ENCODE measurements at places on chromosomes 13 and 19.

GRCh38 chr13:70408865-70409264 is 300.6 kb upstream of the KLHL1 start:
- DNase-seq = no peak

DNA sequence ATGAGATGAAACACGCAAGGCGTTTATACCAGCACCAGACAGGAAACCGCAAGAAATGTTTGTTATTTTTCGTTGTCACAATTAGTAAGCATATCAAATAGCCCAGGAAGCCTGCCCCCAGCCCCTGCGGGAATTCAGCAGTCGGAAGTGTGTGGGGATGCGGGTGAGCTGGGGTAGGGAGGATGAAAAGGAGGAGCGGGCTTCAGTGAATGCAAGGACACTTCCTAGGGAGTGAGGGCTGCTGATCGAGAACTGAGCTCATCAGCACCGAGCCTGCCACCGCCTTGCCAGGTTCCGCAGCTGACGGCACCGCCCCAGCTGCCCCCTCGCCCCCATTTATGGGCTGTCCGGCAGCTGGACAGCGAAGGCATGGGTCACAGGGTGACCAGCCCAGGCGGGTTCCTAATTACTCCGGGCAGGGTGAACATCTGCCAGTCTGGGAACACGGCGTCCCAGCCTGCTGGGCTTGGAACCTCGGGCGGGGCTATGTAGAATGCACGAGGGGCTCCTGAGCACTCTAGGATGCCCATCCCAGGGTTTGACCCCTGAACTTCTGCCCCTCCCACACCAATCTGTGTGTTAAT is 1.6 kb upstream of the BEST2 start:
- DNase-seq = no peak

DNA sequence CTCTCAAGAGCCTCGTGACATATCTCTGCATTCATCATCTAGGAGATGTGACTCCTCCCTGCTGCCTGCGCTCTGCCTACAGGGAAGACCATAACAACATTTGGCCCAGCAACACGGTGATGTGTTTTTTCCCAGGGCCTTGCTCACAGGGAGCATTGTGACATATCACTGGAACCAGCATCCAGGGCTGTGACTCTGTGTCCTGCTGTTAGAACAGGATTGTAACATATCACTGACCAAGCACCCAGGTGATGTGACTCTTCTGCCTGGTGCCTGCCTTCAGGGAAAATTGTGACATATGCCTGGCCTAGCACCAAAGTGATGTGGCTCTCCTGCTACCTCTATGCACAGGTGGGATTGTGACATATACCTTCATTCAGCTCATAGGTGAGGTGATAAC is 79.4 kb upstream of the ZNF43 start:
- no peak for DNase-seq

- no peak for DNase-seq
Observed at GRCh38 chr13:84377106-84377505, 494.8 kb upstream of the SLITRK1 start.

- DNase-seq = no peak
Observed at GRCh38 chr13:96020931-96021330, 32.3 kb downstream of the UGGT2 start.

DNA sequence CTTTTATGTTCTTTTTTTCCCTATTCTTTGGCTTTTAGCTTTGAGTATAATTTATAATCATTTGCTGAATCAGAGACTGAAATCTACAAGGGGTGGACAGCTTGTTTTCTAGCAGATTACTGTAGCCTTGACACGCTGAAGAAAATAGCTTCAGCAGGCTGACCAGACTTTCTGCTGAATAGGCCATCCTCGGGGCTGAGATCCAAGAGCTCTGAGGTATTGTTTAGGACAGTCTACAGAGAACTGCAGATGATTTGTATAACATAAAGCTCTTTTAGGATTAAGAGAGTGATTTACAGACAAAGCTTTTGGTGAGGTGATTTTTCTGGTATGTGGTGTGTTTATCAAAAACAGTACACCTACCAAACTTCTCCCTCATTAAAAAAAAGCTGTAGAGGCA is 16.8 kb downstream of the POLR1D start:
- DNase-seq = no peak

DNA sequence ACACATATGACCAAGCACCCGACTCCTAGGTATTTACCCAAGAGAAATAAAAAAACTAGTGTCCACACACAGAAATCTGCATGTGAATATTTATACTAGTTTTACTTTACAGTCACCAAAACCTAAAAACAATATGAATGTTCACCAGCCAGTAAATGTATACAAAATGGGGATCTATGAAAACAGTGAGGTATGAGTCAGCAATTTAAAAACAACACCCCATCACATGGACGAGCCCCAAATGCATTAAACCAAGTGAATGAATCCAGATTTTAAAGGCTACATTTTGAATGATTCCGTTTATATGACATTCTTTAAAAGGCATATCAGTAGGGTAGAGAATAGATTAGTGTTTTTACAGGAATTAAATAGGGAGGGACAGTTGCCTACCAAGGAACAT is 22.1 kb downstream of the SIGLEC7 start:
- DNase-seq = no peak

- no peak for DNase-seq
Observed at GRCh38 chr13:77328819-77329132, 1.9 kb upstream of the MYCBP2 start.

DNA sequence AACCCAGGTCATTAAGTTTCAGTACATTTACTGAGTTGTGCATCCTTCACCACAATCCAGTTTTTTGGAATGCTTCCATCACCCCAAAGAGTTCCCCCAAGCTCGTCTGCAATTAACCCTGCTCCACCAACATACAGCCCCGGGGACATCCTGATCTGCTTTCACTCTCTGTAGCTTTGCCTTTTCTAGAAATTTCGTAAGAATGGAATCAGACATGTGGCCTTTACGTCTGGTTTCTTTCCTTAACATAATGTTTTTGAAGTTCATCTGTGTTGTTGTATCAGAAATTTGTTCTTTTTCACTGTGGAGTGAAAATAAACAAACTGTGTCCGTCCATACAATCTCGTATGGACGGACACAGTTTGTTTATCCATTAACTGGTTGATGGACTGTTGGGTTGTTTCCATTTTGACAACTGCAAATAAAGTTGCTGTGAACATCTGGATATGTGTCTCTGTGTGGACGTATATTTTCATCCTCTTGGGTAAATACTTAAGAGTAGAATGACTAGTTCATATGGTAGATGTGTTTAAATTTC is 2.9 kb downstream of the KLHL26 start:
- no peak for DNase-seq

DNA sequence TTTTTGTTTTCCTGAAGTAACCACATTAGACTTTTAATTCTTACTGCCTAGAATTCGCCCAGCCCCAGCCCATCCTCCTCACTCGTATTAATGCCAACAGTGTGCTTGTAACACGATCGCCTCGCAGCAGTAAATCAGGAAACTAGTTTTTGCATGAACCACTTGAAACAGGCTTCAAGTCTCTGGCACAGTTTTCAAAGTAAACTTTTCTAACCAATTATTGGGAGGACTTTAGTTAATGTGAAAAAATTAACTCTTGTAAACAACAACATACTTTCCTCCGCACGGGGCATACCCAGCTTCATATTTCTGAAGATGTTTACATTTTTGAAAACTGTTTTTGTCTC is 39.2 kb downstream of the TNFRSF19 start:
- no peak for DNase-seq

DNA sequence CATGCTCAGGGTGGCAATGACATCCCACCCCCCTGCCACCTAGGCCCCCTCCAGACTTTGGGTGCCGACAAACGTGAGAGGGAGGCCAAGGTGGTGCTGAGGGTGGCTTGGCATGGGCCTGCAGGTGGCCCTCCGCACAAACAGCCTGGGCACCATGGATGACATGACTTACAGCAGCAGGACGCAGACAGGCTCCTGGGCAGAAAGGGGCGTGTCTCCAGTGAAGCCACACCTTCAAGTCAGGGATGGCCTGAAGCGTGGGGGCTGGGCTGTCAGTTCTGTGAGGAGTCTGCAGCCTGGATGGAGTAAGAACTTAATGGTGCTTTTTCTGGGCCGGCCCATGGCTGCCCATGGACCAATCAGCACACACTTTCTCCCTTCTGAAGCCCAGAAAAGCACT is 25.3 kb downstream of the POMP start:
- DNase-seq = no peak

- no peak for DNase-seq
Observed at GRCh38 chr13:113315992-113316391, 19.0 kb downstream of the LAMP1 start.

DNA sequence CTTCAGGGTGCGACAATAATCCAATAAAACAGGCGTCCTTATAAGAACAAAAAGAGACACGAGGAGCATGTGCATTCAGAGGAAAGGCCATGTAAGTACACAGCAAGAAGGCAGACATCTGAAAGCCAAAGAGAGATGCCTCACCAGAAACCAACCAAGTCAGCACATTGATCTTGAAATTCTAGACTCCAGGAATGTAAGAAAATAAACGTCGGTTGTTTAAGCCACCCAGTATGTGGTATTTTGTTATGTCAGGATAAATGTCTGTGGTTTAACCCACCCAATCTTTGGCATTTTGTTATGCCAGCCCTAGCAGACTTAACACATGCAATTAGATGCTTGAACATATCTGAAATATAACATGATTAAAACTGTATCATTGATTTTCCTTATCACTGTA is 452.0 kb downstream of the SLITRK6 start:
- no peak for DNase-seq

DNA sequence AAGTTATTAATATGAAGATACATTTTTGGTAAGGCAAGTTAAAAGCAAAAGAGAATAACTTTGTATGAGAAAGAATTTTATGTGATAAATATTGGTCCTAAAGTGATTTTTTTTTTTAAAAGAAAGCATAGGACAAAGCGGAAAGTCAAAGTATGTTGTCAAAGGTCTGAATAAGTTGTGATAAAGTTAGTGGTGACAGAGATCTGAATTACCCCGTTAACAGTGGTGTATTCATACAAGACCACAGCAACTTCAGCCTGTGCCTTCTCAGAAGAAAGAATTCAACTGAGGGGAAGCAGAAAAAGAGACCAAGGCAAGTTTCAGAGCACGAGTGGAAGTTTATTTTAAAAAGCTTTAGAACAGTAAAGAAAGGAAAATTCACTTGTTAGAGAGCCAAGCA is 19.0 kb upstream of the ZNF566 start:
- DNase-seq = no peak

DNA sequence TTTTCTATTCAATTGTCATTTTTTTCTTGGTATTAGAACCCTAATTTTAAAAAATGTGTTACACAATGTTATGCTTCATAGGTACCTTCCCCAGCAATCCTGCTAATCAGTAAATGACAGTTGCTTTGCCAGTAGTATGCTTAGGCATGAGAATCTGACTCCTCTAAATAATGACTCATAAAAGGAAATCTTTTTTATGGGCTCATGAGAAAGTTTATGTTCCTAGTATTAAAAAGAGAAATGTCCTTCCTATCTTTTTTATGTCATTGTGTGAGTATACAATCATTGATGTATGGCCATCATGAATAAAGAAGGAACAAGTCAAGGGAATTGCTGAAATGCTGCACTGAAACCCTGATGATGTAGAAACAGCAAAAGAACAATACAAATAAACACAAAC is 1237.7 kb upstream of the PCDH20 start:
- DNase-seq = no peak

- no peak for DNase-seq
Observed at GRCh38 chr19:746208-746819, 4.6 kb upstream of the MISP start.

DNA sequence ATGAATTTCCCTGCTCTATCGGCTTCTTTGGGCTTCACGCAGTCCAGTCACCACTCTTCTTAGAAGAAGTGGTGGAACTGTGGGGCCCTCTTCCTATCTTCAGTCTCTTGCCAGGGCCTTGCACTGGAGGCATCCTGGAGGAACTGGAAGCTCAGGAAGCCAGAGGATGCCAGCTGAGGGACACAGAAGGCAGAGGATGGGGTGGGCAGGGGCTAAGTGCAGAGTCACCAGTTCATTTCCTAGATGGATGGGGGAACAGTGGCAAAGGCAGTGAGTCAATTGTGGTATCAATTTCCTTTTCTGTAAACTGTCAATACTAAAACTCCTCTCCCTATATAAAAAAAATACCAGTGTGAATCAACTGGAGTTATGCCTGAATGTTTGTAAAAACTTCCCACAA is 419.7 kb downstream of the KLF12 start:
- peak; percentile 11 for DNase-seq

GRCh38 chr13:39263033-39263432 is 224.8 kb downstream of the NHLRC3 start:
- peak; percentile 31 for DNase-seq

DNA sequence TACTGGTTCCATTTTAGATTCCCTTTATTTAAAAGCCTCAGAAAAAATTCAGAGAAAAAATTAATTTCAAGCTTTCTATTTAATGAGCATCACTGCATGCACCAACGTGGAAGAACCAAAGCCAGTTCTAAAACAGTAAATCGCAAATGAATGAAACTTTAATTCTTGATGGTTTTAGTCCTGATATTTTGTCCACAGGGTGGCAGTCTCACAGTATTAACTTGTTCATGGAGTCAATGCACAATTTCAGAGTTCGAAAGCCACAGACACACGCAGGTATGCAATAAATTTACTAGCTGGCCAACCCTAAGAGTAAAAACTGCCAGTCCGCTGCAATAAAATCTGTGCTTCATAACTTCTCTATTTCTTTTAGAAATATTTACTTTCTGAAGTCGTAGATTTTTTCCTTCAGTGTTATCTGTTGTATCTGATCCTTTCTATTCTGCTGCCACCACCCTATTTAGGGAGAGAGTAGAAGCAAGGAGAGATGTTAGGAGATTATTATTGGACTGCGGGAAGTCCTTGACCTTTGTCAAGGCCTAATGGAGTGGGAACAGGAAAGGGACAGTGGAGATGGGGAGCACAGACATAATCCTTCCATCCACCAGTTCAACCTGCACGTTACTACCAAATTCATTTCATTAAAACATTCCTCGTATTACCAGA is 7.0 kb upstream of the WBP4 start:
- DNase-seq = no peak

DNA sequence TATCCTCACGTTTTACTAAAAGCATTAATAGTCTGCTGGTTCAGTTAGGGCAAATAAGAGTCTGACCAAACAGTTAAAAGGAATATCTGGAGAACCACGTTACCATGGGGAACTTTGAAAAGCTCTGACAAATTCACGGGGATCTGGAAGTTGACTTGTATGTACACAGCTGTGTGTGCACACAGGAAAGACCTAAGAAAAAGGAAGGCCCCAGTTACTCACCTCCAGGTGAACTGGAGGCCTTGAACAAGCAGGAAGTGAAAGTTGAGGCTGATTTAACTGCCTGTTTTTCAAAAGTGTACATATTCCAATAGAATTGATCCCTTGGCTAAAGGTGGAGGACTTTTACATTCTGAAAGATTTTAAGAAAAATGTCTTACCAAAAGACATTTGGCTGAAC is 1891.6 kb upstream of the PCDH20 start:
- no peak for DNase-seq

- no peak for DNase-seq
Observed at GRCh38 chr13:45332831-45333219, 8.2 kb downstream of the TPT1 start.

- DNase-seq = peak; percentile 16
Observed at GRCh38 chr19:4676955-4677731, 7.0 kb upstream of the MYDGF start.

GRCh38 chr19:31553112-31553845 is 204.0 kb upstream of the TSHZ3 start:
- DNase-seq = no peak

All from stimulated activated CD4-positive, alpha-beta T cell treated with anti-CD3 and anti-CD28 coated beads, Interleukin-4, amount 100 ng/mL, for 1 hour (primary cell).